Stimulated activated CD4-positive, alpha-beta T cell treated with anti-CD3 and anti-CD28 coated beads, Interleukin-4, amount 100 ng/mL, for 48 hours (primary cell): ENCODE measurements at places on chromosomes 2 and 18.
A peak's percentile ranks its signal among the peaks of the same experiment; 100 is the strongest.

DNA sequence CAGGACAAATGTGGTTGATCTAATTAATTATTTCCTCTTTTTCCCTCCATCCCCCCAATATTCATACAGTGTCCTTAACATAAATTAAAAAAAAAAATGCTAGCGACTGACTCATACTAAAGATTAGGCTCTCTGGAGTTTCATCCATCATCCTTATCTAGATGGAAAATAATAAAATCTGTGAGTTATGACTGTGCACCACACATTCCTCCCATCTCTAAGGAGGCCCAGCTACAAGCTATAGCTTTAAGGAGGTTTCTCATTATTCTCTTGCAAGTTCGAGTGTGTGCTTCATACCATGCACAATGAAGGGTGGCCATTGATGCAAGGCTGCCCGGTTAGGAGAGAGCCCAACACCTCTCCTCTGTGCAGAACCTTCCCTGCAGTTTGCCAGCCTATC, 77.3 kb downstream of the XDH start:
- DNase-seq, result no peak

DNA sequence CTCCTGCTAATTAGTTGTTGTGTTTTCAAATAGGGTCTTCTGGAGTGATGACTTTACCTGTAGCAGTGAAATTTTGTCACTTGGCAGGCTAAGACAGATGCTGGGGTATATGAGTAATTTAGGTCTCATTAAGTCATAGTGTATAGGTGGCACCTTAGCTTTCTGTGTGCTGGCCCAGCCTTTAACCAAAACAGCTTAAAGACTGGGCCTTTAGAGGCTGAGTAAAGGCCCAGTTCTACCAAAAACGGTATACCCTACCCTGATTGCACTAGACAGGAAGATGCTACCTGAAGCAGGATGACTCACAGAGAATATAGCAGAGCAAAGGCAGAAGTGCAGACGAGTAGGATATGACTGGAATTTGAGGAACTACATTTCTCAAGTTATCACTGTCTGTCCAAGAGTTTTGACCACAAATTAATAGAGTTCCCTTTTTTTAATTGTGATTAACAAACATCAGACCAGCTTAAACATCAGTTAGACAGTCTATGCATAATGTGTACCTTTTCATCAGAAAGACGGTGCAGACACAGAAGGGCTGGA, 337.9 kb upstream of the SALL3 start:
- no peak for DNase-seq

GRCh38 chr2:10009271-10009810, 34.0 kb upstream of the KLF11 start:
- DNase-seq, result no peak

DNA sequence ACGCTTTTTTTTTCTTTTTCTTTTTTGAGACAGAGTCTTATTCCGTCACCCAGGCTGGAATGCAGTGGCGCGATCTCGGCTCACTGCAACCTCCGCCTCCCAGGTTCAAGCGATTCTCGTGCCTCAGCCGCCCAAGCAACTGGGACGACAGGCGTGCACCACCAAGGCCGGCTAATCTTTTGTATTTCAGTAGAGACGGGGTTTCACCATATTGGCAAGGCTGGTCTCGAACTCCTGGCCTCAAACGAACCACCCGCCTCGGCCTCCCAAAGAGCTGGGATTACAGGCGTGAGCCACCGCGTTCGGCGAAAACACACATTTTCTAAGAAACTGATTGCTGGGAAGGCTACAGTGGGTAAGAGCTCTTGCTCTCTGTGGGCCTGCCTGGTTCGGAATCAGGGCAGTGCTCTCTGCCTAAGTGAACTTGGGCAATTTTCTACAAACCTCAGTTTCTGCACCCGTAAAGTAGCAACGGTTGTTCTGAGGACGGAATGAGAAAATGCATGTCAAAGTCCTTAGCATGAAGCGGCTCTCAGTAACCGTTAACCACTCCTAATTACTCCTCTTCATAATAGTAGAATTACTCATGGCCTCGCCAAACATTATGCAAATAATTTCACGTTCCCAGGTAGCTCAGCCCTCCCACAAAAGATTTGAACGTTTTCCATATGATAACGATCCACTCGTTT, 1.0 kb upstream of the PMAIP1 start:
- DNase-seq, result no peak

GRCh38 chr2:186605041-186605440, 15.2 kb downstream of the ITGAV start:
- no peak for DNase-seq

- DNase-seq, result no peak
Observed at GRCh38 chr2:128622371-128622770, 303.7 kb upstream of the HS6ST1 start.

GRCh38 chr18:32358075-32358474, 112.6 kb downstream of the GAREM1 start:
- DNase-seq, result no peak

- no peak for DNase-seq
Observed at GRCh38 chr2:96550787-96551604, 14.4 kb downstream of the ARID5A start.

DNA sequence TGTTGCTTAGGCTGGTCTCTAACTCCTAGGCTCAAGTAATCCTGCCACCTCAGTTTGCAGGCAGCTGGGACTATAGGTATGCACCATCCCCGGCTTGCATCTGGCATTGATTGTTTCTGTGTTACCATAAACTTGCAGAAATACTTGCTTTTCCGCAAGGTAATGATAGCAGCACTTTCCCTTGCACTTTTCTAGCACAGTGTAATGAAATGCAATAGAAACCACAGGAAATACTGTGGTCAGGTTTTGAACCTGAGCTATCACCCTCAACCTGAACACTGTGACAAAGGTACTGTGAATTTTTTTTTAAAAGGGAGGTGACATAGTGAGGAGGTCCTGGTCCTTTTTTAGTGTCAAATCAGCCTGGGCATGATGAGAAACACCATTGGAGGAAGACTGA, 38.3 kb downstream of the DHRS9 start:
- no peak for DNase-seq

GRCh38 chr2:74291886-74292621, 51.2 kb downstream of the SLC4A5 start:
- DNase-seq, result no peak

GRCh38 chr18:61637905-61638595, 254.8 kb downstream of the RNF152 start:
- no peak for DNase-seq

DNA sequence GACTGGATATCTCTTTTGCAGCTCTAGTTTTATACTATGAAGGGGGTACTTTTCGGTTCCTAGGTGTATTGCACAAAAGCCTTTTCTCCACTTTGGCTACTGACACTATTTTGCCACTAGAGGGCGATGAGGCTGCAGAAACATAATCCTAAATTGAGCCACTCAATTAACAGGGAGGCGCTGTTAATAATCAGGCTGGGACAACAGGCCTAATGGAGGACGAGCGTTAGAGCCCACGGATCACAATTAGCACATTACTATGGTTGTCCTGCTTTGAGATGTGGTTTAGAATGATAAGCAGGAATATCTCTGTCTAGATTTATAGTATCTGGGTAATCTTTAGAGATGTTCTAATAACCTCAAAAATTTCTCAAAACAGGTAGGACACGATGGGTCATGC, 62.2 kb upstream of the PMAIP1 start:
- peak; percentile 26 for DNase-seq

DNA sequence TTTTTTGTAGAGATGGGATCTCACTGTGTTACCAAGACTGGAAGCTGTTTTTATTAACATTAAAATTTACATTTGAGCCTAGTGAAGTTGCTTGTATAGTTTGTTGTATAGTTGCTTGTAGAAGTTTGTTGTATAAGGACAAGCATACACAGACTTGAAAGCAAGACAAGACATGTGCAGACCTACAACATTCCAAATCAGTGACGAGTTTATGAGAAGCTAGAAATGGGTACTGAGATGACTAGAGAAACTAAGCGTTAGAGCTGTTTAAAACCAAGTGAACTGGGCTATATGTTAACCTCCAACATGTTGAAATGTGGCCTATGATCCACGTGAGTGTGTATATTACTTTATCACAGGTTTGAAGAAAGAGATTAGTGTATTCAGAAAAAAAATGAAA, 39.1 kb downstream of the ABCB11 start:
- DNase-seq, result no peak

DNA sequence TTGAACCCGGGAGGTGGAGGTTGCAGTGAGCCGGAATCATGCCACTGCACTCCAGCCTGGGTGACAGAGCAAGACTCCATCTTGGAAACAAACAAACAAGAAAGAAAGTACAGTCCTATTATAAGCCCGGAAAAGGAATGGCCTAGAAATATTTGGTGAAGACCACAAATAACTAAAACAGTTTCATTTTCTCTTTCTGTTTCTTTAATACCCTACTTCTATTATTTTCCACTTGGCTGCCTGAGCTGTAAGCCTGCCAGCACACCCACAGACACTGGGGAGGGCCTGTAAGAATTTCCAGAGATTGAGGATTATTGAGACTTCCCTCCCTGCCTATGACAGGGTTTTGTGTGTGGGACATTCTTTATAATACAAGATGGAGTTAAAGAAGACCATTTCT, 188.0 kb upstream of the DCC start:
- no peak for DNase-seq

DNA sequence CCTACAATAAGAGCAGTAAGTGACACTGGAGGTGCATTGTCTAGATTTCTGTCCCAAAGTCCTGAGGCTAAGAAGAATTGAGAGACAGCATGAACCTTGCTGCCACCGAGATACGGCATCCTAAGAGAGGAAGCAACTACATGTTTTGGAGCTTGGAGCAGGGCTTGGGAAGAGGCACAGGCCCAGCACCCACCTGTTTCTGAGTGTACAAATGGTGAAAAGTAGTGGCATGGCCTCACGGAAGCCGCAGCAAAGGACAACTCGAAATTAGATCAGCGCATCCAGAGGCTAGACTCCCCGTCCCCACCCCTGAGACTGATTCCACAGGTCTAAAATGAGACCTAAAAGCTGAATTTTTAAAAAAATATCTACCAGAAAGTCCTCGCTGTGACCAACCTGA, 127.5 kb downstream of the PTGR3 start:
- no peak for DNase-seq

GRCh38 chr2:98334439-98335078, 11.7 kb upstream of the CNGA3 start:
- no peak for DNase-seq

DNA sequence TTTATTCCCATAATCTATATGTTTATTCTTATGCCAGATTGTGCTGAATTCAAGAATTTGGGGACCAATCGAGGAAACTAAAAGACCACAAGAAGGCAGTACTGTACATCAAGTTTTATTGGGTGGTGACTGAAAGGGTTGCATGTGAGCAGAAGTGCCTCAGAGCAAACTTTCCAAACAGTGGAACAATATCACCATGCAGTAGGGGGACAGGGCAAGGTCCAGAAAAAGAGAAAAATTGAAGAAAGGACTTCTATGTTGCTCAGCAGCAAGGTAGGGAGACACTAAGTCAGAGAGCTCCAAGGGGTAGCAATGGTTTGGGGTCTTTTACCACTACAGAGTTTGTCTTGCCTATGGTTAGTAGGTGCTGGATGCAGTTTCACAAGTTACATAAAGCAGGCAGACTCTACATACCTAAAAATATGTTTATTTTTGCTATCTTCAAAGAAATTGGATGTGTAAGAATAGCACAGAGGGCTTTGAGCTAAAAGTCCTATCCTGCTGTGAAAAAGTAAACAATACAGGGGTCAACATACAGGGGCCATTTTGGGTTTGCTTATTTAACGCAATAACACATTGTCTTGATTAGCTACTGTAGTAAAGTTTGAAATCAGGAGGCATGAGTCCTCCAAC, 43.8 kb upstream of the ZBTB14 start:
- DNase-seq, result no peak

DNA sequence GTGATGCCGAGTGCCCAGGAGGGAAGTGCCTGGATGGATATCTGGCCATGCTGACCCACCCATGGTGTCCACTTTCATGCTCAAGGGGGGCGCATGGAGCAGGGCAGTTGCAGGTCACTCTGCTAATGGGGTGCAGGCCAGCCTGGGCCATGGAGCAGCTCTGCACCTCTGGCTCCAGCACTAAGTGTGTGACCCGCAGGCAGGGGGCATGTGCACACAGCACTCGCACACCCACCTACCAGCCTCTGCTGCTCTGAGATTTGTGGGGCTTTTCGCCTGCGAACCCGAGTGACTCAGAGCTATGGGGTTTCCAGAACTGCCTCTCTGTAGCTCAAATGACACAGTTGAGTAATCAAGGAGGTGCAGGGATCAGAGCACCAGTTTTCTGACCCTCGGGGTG, 66.2 kb downstream of the CYP26B1 start:
- DNase-seq, result no peak

DNA sequence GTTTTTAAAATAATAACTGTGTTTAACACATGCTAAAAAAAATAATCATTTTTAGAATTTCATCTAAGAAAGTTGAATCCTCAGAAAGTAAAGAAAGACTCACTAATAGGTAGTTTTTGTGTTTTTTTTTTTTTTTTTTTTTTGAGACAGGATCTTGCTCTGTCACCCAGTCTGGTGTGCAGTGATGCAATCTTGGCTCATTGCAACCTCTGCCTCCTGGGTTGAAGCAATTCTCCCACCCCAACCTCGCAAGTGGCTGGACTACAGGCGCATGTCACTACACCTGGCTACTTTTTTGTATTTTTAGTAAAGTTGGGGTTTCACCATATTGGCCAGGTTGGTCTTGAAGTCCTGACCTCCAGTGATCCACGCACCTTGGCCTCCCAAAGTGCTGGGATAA, 7.1 kb downstream of the CKAP2L start:
- DNase-seq, result no peak

GRCh38 chr2:20120569-20121416, 69.4 kb upstream of the LAPTM4A start:
- DNase-seq, result no peak

- no peak for DNase-seq
Observed at GRCh38 chr2:162729469-162729868, 109.1 kb downstream of the KCNH7 start.

DNA sequence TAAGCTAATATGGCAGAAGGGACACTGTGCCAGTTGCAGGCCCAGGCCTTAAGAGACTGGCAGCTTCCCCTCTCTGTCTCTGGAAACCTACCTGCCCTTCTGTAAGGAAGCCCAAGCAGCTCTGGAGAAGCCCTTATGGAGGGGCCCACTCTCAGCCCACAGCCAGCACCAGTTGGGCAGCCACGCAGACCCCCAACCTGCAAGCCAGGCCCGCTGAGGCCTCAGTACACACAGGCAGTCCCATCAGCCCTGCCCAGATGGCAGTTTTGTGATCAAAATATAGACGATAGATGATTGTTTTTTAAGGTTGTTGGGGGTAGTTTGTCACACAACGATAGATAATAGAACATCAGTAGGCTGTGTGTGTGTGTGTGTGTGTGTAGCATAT, 36.8 kb upstream of the ALPP start:
- no peak for DNase-seq

DNA sequence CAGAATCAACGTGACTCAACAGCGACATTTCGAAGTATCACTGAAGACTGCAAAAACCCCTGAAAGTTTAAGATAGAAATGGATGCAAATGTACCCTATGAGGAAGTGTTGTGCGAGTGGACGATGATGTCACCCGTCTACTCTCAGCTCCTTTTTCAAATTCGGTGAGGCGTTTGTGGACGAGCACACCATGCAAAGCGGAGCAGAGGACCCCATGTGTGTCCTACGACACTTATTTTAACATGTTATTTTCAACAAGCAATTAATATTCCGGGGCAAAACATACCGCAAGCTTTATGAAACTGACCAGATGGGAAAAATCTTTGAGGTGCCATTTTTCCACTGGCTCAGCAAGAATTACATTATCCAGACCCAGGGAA, 2.0 kb downstream of the PXDN start:
- no peak for DNase-seq

GRCh38 chr2:176514805-176515500, 245.7 kb downstream of the MTX2 start:
- no peak for DNase-seq
